Retina (tissue), 1 donor: ENCODE measurements at places on chromosomes 4 and X.

DNA sequence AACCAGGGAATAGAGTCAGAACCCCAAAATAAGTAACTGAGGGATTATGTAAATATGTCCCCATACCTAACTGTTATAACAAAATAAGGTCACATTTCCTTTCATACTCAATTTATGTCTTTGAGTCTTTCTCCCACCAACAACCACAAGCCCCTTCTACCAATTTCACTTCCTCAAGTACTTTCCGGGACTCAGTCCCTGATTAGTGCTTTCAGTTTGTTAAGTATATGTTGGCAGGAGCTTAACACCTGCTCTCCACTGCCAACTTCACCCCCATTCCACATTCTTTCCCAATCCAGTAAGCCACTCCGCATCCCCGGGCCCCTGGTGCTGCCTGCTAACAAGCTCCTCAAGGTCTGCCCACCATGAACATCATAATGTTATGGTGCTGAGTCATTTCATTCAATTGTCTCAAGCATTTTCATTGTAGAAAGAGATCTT lies 71.3 kb upstream of the SPRY1 start:
- no peak for DNase-seq

GRCh38 chr4:12697970-12698369 lies 786.2 kb downstream of the RAB28 start:
- DNase-seq = no peak

DNA sequence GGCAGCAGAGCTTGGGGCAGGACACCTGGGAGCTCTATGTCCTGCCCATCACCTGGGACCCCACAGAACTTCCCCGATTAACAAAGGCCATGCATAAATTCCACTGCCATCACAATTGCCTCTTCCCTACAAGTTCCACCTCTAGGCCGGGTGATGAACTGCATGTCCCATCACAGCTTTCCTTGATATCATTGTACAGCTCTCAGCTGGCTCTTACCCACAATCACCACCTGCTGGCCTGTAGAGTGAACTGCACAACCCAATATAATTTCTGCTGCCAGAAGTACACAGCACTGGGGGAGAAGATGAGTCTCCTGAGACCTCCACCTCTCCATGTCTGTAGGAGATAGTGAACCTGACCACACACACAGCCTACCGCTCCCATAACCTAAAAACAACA lies 285.0 kb upstream of the AADAT start:
- no peak for DNase-seq

- DNase-seq = no peak
Measured at GRCh38 chr4:172836661-172837060, 331.9 kb upstream of the GALNT7 start.

DNA sequence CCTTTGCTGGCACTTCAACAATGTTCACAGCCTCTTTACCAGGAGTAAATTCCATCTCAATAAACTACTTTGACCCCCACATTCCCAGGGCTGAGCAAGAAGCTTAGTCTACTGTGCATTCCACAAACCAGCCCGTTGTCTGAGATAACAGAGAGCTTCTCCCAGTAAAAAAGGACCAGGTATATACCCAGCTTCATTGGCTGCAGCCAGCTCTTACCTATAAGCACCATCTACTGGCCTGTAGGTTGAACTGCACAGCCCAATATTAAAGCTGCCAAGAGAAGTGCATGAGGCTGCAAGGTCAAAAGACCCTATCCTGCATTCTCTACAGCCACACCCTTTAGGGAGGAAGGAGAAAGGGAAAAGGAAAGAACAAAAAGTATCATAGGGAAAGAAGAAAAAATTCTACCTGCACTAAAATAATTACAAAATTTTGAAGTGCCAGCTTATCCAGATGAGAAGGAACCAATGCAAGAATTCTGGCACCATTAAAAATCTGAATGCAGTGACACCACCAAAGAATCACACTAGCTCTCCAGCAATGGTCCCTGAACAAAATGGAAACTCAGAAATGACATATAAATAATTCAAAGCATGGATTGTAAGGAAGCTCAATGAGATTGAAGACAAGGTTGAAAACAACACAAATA lies 45.7 kb upstream of the INTU start:
- DNase-seq = no peak
